ENCODE measurements at places on chromosomes 4 and X.

DNA sequence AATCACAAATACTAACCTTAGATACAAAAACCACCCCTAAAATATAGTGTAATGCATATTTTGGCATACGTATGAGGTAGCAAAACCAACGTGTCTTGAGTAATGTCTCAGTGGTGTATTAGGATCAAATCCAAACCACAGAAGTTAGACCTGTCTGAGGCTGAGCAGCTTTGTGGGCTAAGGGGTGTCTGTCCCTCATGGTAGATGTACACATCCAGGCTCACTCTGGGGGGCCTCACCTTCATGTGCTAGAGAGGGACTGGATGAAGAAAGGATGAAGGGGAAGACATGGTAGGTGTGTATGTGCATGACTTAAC lies 188.0 kb upstream of the TBC1D9 start:
- DNase-seq, result no peak

DNA sequence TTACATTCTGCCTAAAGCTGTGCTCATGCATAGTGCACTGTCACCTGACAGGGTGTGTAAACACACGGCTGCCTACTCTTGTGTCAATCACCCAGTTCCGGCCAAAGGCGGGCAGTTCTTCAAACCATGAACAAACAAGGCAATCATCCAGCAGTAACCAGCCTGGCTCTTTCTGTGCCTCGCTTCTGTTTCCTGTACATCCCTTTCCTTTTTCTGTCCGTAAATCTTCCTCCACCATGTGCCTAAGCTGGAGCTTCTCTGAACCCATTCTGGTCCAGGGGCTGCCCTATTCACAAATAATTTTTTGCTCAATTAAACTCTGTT lies 60.8 kb upstream of the CBR4 start:
- peak; percentile 85 for DNase-seq

- DNase-seq, result no peak
Measured at GRCh38 chr4:8461086-8461485, 20.5 kb downstream of the TRMT44 start.

GRCh38 chr4:5890063-5890727 lies 2.7 kb downstream of the CRMP1 start:
- DNase-seq, result no peak

GRCh38 chrX:22134681-22135080 lies 102.6 kb downstream of the PHEX start:
- no peak for DNase-seq

DNA sequence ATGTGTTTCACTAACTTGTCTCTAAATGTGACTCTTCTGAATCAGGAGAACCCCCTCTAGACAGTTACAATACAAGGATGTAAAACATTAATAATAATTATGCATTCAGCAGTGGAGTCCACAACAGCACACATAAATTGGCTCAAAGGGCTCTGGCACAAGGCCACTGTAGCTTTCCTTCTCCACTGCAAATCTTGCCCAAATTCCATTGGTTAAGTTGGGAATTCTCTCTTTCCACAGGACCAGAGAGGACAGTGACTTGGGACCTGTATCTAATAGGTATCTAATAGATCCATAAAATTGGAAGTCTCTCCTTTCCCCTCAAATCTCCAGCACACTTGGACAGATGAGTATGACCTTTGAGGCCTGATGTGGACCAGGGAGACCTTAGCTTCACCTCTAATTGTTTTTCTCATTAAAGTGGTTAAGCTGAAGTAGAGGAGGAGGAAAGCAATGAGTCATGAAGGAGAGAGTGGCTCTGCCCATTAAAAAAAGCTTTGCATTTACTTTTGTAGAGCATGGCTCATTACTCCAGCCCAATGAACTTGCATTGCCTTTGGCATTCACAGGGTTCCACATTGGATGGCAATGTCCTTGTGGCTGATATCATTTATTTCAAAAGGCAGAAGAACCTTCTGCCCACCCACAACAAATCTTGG lies 72.3 kb upstream of the SH3RF1 start:
- no peak for DNase-seq

GRCh38 chr4:122086338-122087065 lies 65.6 kb upstream of the BLTP1 start:
- DNase-seq, result no peak

All from left lobe of liver (tissue), 2 donors.